ENCODE measurements at places on chromosomes 7 and 10. TPM values are rescaled to one million over a fixed set of nuclear protein-coding genes. Genes with fewer than 3 reads are reported as not detected.

Gene NEURL1
- total RNA-seq, result 2.1 TPM

Gene TMEM184A
- total RNA-seq, result 7.7 TPM

Gene PKD2L1
- not detected for total RNA-seq

Gene FAM241B
- 1.7 TPM for total RNA-seq

Gene PTN
- total RNA-seq, result 20.8 TPM

Gene ARHGEF35
- total RNA-seq, result 10.3 TPM

Gene SUMF2
- total RNA-seq, result 96.9 TPM

Gene EMX2
- 5.5 TPM for total RNA-seq

Gene LIPJ
- total RNA-seq, result 0.49 TPM

Gene TMEM229A
- not detected for total RNA-seq

Gene RNF32
- 0.89 TPM for total RNA-seq

Gene ZNF503
- 5.6 TPM for total RNA-seq

Gene HKDC1
- 0.10 TPM for total RNA-seq

Gene ERV3-1
- total RNA-seq, result 75.1 TPM

Gene FAM131B
- 0.59 TPM for total RNA-seq

Gene ZNRF2
- 18.8 TPM for total RNA-seq

Gene VAX1
- not detected for total RNA-seq

Gene FZD1
- 15.9 TPM for total RNA-seq

Gene PDE6C
- total RNA-seq, result not detected

Gene ST7
- total RNA-seq, result 19.6 TPM

Gene PNLIP
- 1.4 TPM for total RNA-seq

Gene DGKI
- 1.5 TPM for total RNA-seq

Gene SVOPL
- total RNA-seq, result 0.59 TPM

Gene DKK1
- 5.0 TPM for total RNA-seq

Gene SEMA3E
- 7.5 TPM for total RNA-seq

Gene HOXA4
- total RNA-seq, result 0.69 TPM

Gene SFMBT2
- total RNA-seq, result 5.8 TPM

Gene RARRES2
- 78.2 TPM for total RNA-seq

Gene DNAJC9
- total RNA-seq, result 17.2 TPM

Gene SPDYE9
- 0.10 TPM for total RNA-seq

Gene AKR1C8
- total RNA-seq, result 1.5 TPM

Gene SLC13A1
- not detected for total RNA-seq

Gene PCLO
- total RNA-seq, result 3.8 TPM

Gene ERVW-1
- 0.20 TPM for total RNA-seq

Gene CPED1
- total RNA-seq, result 25.8 TPM

Gene STAG3
- 0.89 TPM for total RNA-seq

Gene PON3
- 11.2 TPM for total RNA-seq

Gene MDH2
- 53.1 TPM for total RNA-seq

Gene TMEM213
- not detected for total RNA-seq

Gene CASP2
- total RNA-seq, result 18.6 TPM

Gene HTR5A
- total RNA-seq, result not detected

Gene TUBAL3
- 0.20 TPM for total RNA-seq

Gene PRPS1L1
- not detected for total RNA-seq

Gene TAC1
- total RNA-seq, result 3.8 TPM

Gene ELN
- 321 TPM for total RNA-seq
